Nephron progenitor cell (in vitro differentiated cells): ENCODE measurements at places on chromosomes 2 and 18.

- no peak for DNase-seq
- H3K27me3 ChIP-seq, result peaks cover 4% of the 10 kb centered on the region
- no peak overlapping the region for H3K27ac ChIP-seq
- no peaks in the 10 kb centered on the region for H3K4me1 ChIP-seq
- peaks cover 8% of the 10 kb centered on the region for H3K36me3 ChIP-seq
These were observed 29.4 kb downstream of the PSTPIP2 start for GRCh38 chr18:46042571-46043123.

- no peaks in the 10 kb centered on the region for H3K27me3 ChIP-seq
- H3K4me3 ChIP-seq, result no peak overlapping the region
- peaks cover 81% of the 10 kb centered on the region for H3K36me3 ChIP-seq
- no peak overlapping the region for H3K27ac ChIP-seq
These were observed 56.0 kb upstream of the PTH2R start for GRCh38 chr2:208350610-208351009.

GRCh38 chr18:49025767-49026500, 75.2 kb upstream of the SMAD7 start:
- no peak overlapping the region for H3K4me3 ChIP-seq
- no peaks in the 10 kb centered on the region for H3K36me3 ChIP-seq
- DNase-seq, result no peak
- H3K27ac ChIP-seq, result no peak overlapping the region
- peaks cover 16% of the 10 kb centered on the region for H3K27me3 ChIP-seq

DNA sequence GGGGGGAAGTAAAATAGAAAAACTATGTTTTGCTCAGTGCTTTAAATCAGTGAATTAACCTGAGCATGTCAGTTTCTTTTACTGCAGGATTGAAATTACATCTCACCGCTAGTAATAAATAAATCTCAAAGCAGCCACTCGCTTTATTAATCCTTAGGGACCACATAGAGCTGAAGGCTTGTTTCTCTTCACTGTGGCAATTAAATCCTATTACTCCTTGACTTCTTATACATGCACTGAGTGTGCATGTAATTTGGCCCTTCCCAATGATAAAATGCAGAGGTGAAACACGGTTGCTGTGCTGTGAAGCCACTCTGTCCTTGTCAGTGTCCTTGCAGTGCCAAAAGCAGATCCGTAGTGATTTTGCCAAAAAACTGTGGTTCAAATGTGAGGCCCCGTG, 77.1 kb upstream of the RBM44 start:
- H3K27ac ChIP-seq, result peak overlapping the region; percentile 67
- no peak for DNase-seq
- peaks cover 86% of the 10 kb centered on the region for H3K4me1 ChIP-seq

GRCh38 chr18:6537475-6537874, 122.8 kb upstream of the L3MBTL4 start:
- H3K27ac ChIP-seq, result no peak overlapping the region
- H3K4me3 ChIP-seq, result no peak overlapping the region
- no peaks in the 10 kb centered on the region for H3K27me3 ChIP-seq
- no peaks in the 10 kb centered on the region for H3K36me3 ChIP-seq
- DNase-seq, result no peak

DNA sequence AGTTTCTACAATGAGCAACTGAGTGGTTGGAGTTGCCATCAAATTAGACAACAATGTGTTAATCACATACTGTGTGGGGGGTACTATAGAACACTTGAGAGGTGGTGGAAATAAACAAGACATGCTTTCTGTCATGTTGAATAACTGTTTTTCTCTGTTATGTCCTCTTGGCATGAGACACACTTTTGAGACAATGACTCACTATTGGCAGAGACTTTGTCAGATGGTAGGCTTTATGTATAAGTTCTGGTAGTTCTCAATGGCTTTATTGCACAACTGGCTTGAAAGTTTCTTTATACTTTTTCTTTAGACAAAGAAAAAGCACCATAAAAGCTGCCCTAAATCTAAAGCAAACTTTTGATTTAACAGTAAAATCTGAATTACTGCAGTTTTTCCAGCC, 578.7 kb downstream of the ADCYAP1 start:
- no peaks in the 10 kb centered on the region for H3K27me3 ChIP-seq
- no peaks in the 10 kb centered on the region for H3K36me3 ChIP-seq
- no peak overlapping the region for H3K27ac ChIP-seq
- DNase-seq, result no peak

DNA sequence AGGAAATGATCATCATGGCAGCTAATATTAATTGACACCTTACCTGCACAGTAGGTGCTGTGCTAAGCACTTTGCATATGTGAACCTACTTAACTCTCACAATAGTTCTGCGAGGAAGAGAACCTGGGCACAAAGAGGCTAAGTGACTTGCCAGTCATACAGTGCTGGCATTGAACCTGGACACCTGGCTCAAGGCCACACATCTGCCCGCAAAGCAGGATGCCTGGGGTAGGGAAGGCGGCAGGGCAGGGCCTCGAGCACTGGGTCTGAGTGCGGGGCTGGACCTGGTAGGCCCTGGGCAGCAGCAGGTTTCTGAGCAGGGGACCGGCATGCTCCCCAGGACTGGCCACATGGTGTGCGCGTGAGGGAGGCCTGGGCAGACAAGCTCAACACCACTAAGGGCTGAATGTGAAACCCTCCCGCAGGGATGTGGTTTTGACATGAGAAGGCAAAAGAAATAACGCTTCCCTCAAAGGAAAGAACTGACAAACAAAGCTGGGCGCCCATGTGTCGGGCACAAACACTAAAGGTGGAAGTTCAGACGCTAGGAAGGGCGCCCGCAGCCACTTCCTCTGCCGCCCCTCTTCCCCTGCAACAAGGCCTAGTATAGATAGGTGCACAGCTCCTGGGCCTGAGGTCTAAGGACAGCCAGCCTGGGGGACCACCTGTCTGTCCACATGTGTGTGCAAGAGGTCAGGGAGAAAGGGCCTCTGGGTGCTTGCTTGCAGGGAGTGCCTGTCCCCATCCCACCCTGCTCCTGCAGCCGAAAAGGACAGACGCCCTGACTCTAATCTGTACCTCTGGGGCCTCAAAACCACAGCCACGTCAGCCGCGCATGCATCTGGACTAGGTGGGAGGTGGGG, 92.5 kb downstream of the ZFP36L2 start:
- H3K4me1 ChIP-seq, result peaks cover 71% of the 10 kb centered on the region
- H3K4me3 ChIP-seq, result no peak overlapping the region

GRCh38 chr2:101790857-101791256, 93.3 kb downstream of the MAP4K4 start:
- no peaks in the 10 kb centered on the region for H3K4me1 ChIP-seq
- H3K4me3 ChIP-seq, result no peak overlapping the region
- peak overlapping the region; percentile 41 for H3K27ac ChIP-seq
- H3K36me3 ChIP-seq, result peaks cover 33% of the 10 kb centered on the region

GRCh38 chr2:61368687-61369665, 101.9 kb downstream of the USP34 start:
- no peak overlapping the region for H3K4me3 ChIP-seq
- no peaks in the 10 kb centered on the region for H3K4me1 ChIP-seq
- H3K36me3 ChIP-seq, result peaks cover 80% of the 10 kb centered on the region

- no peak for DNase-seq
- H3K36me3 ChIP-seq, result no peaks in the 10 kb centered on the region
- H3K4me3 ChIP-seq, result no peak overlapping the region
- no peak overlapping the region for H3K27ac ChIP-seq
- H3K27me3 ChIP-seq, result peaks cover 7% of the 10 kb centered on the region
- peaks cover 12% of the 10 kb centered on the region for H3K4me1 ChIP-seq
These were observed 22.3 kb upstream of the EFHD1 start for GRCh38 chr2:232611061-232611460.

DNA sequence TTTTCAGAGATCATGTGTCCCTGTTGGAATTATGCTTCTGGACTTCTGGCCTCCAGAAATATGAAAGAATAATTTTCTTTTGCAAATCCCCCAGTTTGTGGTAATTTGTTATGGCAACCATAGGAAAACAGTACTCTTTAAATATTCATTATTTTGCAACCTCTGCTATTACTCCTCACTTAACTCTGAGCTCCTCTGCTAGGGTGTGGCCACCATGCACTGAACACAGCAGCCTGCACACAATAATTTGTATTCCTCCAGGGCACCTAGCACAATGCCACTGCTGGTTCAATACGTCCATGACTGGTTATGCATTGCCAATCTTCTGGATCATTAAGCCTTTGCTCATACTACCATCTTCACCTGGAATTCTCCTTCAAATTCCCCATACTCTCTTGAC, 232.0 kb downstream of the CNTNAP5 start:
- H3K36me3 ChIP-seq, result no peaks in the 10 kb centered on the region
- no peak overlapping the region for H3K4me3 ChIP-seq
- DNase-seq, result no peak
- no peak overlapping the region for H3K27ac ChIP-seq

- no peaks in the 10 kb centered on the region for H3K36me3 ChIP-seq
- H3K27me3 ChIP-seq, result peaks cover 5% of the 10 kb centered on the region
- peak overlapping the region; percentile 84 for H3K27ac ChIP-seq
- peak overlapping the region; percentile 0 for H3K4me3 ChIP-seq
- no peak for DNase-seq
- peaks cover 12% of the 10 kb centered on the region for H3K4me1 ChIP-seq
These were observed 37.2 kb downstream of the DRC1 start for GRCh38 chr2:26438926-26439325.

- no peaks in the 10 kb centered on the region for H3K27me3 ChIP-seq
- peaks cover 32% of the 10 kb centered on the region for H3K4me1 ChIP-seq
- DNase-seq, result peak; percentile 41
- peaks cover 8% of the 10 kb centered on the region for H3K36me3 ChIP-seq
- H3K4me3 ChIP-seq, result no peak overlapping the region
These were observed 76.0 kb downstream of the CD28 start for GRCh38 chr2:203782262-203782976.

GRCh38 chr18:41501848-41502247, 453.2 kb upstream of the PIK3C3 start:
- peaks cover 33% of the 10 kb centered on the region for H3K4me1 ChIP-seq
- H3K36me3 ChIP-seq, result no peaks in the 10 kb centered on the region
- H3K4me3 ChIP-seq, result no peak overlapping the region
- H3K27me3 ChIP-seq, result peaks cover 4% of the 10 kb centered on the region

DNA sequence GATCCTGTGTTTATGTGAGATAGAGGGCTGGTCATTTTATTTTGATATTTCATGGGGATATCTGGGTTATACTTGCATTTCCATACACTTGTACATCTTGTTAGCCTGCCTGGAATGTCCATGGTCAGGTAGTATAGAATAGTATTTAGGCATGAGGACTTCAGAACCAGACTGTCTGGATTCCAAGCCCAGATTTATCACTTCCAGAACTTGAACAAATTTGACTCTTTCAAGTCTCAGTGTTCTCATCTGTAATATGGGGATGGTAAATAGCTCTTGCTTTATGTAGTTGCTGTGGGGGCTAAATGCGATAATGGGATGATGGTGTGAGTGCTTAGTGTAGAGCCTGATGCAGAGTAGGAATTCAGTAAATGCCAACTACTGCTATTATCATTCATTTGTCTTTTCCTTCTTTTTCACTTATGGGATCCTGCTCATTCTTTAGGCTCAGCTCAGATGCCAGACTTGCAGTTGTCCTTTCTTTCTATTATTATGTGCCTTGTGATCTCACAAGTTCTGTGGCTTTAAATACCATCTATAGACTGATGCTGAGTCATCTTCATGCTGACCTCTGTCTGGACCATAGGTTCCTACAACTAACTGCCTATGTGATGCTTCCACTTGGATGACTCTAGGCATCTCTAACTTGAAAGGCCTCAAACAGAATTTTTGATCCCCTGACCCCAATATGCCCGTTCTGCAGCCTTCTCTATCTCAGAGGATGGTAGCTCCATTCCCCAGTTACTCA, 67.4 kb downstream of the POLE4 start:
- H3K4me3 ChIP-seq, result no peak overlapping the region
- no peaks in the 10 kb centered on the region for H3K36me3 ChIP-seq
- H3K27me3 ChIP-seq, result peaks cover 3% of the 10 kb centered on the region
- H3K27ac ChIP-seq, result no peak overlapping the region
- no peak for DNase-seq
- peaks cover 3% of the 10 kb centered on the region for H3K4me1 ChIP-seq

DNA sequence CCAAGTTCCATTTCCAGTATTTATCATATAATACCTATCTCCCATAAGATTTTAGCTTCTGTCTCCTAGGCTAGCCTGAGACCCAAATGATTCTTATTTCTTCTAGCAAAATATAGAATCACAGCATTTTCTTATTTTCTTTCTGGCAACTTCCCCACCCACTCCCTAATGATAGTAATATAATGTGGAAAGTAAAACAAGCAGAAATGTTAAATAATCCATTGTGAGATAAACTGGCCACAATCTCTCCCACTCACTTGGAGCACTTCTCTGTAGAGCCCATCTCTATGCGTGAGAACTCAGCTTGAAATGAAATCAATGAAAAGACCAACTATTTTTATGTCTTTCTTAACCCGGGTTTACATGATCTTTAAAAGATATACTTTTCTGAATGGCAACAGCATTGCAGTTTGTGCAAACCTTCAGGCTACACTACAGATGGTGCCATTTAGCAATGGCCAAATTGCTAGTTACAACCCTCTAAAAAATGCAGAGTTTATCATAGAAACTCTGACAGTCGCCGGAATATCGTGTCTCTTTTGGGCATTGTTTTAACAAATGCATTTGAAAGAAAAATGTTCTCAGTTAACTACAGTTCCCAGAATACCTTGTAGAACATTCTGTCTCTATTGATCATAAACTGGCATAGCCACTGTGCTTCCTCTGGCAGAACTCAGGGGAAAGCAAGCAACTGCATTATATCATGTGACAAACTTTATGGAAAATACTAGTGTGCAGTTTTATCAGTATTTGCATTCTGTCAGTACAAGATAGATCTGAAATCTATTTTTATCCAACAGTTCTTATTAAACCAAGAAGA, 1407.4 kb upstream of the ZEB2 start:
- DNase-seq, result no peak
- H3K4me3 ChIP-seq, result no peak overlapping the region
- no peaks in the 10 kb centered on the region for H3K36me3 ChIP-seq
- H3K27ac ChIP-seq, result no peak overlapping the region
- H3K27me3 ChIP-seq, result no peaks in the 10 kb centered on the region

DNA sequence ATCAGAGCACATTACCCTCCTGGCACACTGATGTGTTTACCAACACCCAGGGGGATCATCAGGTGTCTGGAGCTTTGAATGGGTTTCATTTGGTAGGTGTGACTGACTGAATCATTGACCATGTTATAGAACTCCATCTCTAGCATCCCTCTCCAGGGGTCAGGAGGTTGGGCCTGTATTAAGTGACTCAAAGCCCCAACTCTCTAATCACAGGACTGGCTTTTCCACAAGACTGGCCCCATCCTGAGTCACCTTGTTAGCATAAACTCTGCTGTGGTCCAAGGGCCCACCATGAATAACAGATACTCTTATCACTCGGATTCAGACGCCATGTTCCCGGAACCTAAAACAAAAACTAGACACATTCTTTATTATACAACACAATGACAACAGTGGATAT, 125.9 kb upstream of the NDUFV2 start:
- DNase-seq, result no peak
- peaks cover 15% of the 10 kb centered on the region for H3K4me1 ChIP-seq
- no peak overlapping the region for H3K27ac ChIP-seq
- H3K36me3 ChIP-seq, result no peaks in the 10 kb centered on the region

DNA sequence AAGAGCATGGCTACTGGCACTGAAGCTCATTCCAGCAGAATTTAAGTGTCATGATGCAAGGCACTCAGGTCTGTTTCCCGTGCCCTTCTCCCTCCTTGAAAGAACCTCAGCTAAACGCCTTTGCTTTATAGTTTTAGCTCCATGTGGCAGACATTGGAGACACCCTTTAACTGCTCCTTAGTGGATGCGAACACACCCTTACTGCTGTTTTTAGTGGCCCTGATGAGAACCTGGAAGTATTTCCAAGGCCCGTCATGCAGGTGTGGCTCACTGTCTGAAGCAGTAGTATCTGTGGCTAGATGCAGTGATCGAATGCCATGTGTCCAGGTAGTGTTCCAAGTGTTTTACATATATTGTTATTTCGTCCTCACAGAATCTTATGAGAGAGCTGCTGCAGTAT, 28.3 kb downstream of the KIF5C start:
- peaks cover 56% of the 10 kb centered on the region for H3K4me1 ChIP-seq
- peaks cover 42% of the 10 kb centered on the region for H3K36me3 ChIP-seq
- H3K27me3 ChIP-seq, result peaks cover 2% of the 10 kb centered on the region
- H3K4me3 ChIP-seq, result no peak overlapping the region
